ENCODE measurements at places on chromosomes 5 and 9.
A peak's percentile ranks its signal among the peaks of the same experiment; 100 is the strongest.

GRCh38 chr9:23663125-23663524 is 162.9 kb downstream of the ELAVL2 start:
- no peak for DNase-seq

DNA sequence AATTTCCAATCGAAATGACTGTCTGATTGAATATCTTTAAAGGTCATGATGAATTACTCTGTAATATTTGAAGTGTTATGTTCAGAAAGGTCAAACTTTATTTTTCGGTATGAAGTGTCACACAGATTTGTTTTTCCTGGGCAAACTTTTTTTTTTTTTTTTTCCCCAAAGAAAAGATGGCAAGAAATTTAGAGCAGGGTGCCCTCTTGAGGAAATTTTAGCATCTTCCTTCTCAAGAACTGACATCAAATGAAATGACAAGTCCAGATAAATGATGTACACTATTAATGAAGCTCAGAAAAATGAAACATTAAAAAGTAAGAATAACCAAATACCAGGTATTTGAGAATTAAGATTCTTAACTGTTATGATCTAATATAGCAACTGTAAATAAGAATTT is 123.6 kb downstream of the INVS start:
- DNase-seq, result no peak

DNA sequence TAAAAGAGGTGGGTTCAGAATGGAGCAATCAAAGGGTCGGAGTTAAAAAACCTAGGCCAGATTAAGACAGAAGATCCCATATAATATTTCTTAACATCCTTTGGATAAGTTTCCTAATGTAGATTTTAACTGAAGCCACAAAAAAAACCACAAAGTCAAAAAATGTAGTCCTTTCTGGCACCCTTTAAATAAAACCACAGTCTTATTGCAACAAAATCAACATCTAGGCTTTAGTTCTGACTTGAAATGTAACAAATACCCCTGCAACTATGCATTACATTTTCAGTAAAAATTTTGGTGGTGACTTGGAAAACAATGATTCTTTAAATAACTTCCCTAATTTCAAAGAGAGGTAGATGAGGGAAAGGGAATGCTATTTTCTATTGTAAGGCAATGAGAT is 109.2 kb downstream of the PSAT1 start:
- no peak for DNase-seq

GRCh38 chr9:134321531-134321930 is 4.7 kb upstream of the RXRA start:
- no peak for DNase-seq

DNA sequence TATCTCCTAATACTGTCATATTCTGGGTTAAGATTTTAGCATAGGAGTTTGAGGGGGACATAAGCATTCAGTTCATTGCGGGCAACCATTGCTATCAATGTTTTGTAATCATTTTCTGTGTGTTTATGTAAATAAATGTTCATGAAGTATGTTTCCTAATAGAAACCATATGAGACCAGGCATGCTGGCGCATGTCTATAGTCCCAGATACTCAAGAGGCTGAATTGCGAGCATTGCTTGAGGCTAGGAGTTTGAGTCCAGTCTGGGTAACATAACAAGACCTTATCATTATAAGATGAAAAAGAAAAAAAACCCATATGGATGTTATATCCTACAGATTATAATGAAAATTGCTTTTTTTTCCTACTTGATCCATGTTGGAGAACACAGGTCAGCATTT is 91.2 kb downstream of the F2RL2 start:
- DNase-seq, result no peak

DNA sequence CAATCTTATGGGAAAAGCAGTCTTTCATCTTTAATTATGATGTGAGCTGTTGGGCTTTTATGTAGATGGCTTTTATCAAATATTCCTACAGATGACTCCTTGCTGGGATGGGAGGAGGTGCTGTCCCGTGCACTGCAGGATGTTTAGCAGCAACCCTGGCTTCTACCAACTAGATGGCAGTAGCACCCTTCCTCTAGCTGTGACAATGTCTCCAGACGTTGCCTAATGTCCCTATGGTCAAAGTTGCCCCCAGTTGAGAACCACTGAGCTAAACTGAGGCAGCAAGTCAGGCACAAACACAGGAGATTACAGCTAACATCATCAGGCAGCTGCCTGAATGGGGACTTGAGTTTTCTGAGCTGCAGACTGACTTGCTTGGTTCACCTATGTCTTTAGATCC is 401.9 kb upstream of the PDE4D start:
- DNase-seq, result no peak

DNA sequence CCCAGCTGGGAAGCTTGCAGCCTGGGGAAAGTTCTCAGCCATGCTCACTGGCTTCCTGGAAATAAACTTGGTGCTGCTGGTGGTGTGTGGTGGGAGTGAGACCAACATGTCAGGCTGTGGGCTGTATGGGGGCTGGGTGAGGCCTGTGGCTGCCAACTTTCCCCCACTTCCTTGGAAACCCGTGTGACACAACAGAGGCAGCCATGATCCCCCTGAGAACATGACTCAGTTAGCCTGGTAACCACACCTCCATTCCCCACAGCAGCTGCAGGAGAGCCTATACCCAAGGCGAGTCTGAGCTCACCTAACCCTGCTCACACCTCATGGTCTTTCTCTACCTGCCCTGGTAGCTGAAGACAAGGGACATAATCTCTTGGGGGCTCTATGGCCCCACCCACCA is 72.7 kb upstream of the RGMB start:
- DNase-seq, result no peak

- DNase-seq, result no peak
Measured at GRCh38 chr9:127209948-127210640, 54.5 kb upstream of the GARNL3 start.

DNA sequence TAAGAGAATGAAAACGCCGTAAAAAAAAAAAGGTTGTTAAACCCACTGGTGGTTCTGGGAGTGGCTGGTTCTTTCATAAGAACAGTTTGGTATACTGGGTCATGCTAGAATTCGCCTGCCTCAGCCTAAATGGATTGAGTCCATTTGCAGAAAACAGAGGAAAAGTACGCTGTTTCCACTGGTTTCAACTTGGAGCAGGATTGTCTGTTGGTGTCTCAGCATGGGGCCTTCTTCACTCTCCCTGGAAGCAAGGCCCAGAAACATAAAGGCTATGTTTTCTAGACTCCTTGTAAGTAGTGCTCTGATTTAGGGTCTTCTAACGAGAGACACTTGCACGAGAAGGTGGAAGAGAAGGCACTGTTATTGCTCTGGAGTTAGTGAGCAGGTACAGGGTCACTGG is 116.9 kb upstream of the MTAP start:
- no peak for DNase-seq

GRCh38 chr9:79977510-79978197 is 405.9 kb downstream of the TLE4 start:
- no peak for DNase-seq

DNA sequence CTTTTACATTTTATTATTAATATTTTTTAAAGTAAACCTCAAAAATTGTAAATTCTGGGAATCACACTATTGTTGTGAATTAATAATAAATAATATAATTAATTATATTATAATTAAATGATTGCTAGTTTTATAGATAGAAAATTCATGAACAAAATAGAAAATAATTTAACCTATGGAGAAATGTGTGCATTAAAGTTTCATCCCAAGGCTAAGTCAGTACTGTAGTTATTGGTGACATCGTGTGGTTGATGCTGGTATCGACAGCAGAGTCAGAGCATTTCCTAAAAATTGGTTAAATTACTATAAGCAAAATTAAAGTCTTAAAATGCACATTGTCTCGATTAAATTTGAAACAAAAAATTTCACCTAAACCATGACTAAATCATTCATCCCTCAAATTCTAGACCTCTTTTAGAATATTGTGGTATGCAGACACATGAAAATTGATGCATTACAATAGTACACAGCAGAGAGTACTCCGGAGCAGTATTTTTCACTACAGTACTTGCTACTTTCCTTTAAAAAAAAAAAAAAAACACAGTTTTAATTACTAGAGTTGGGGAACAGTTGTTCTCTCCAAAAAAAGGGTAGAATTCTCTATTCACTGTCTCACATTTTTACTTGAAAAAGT is 73.9 kb downstream of the RORB start:
- DNase-seq, result no peak

GRCh38 chr5:42870882-42871418 is 59.3 kb upstream of the SELENOP start:
- DNase-seq, result no peak

DNA sequence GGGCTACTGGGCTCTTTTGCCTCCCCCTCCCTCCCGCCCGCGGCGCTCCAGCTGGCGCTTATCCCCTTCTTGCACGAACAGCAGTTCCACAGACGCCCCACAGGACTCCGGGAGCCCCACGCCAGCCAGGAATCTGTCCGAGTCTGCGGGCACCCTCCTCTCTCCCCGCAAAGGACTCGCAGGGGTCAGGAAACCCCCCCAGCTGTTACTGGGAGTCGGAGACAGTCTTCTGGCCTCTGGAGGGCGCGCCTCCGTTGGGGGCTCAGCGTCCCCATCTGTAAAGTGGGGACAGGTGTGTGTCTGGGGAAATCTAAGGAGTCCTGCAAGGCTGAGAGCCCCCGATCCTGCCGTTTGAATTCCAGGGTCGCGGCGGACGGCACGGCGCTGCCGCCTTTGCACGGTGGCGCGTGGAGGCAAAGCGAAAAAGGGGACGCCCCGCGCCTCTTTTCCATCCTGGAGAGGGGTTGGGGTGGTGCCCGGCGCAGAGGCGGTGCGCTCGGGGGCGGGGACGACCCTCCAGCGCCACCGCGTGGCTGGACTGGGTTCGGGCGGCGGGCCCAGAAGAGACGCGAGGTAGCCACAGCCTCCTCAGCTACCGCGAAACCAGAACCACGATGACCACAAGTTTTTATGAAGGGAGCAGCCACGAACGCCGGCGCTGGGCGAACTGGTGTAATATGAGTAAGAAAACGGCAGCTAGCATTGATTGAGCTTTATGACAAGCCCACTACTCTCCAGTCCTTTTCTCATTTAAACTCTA is 2.8 kb upstream of the CCIN start:
- DNase-seq, result peak; percentile 53

DNA sequence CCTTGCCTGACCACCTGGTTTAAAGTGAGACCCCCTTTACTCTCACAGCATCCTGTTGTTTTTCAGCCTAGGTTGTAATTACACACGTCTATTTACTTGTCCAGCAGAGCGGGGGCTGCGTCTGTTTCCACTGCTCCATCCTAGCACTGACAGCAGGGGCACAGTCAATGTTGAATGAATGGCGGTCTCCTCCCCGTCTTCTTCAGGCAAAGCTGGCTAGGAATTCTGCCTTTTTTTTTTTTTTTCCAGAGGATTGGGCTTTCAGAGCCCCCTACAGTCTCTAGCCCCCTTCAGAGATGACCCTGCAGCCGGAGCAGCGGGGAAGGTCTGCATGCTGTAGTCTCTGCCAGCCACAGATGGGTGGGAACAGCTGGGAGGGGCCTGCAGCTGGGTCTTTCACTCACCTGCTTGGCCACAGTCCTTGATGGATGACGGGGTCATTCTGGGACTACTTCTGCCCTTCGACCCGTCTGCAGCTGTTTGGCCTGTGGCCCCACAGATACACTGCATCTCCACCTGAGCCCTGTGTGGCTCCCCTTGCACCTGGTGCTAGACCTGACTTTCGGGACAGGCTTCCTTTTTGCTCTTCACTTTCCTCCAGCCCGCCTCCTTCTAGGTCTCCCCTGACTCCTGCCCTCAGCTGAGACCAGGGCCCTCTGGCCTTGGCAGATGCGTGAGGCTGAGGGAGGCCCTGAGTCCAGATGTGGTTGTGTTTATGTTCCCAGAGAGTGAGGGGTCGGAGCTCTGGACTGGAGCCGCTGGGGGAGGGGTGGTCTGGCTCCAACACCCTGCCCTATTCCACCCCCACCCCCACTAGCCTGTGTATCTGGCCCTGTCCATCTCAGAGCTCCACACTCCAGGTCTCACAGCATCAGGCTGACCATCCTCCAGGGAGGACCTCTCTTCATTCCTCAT is 8.0 kb downstream of the PITX1 start:
- no peak for DNase-seq

- DNase-seq, result no peak
Measured at GRCh38 chr5:93425096-93425495, 155.9 kb downstream of the NR2F1-AS1 start.

- DNase-seq, result no peak
Measured at GRCh38 chr9:131918481-131918880, 161.2 kb downstream of the MED27 start.

- DNase-seq, result no peak
Measured at GRCh38 chr5:15579193-15579990, 79.4 kb downstream of the FBXL7 start.

DNA sequence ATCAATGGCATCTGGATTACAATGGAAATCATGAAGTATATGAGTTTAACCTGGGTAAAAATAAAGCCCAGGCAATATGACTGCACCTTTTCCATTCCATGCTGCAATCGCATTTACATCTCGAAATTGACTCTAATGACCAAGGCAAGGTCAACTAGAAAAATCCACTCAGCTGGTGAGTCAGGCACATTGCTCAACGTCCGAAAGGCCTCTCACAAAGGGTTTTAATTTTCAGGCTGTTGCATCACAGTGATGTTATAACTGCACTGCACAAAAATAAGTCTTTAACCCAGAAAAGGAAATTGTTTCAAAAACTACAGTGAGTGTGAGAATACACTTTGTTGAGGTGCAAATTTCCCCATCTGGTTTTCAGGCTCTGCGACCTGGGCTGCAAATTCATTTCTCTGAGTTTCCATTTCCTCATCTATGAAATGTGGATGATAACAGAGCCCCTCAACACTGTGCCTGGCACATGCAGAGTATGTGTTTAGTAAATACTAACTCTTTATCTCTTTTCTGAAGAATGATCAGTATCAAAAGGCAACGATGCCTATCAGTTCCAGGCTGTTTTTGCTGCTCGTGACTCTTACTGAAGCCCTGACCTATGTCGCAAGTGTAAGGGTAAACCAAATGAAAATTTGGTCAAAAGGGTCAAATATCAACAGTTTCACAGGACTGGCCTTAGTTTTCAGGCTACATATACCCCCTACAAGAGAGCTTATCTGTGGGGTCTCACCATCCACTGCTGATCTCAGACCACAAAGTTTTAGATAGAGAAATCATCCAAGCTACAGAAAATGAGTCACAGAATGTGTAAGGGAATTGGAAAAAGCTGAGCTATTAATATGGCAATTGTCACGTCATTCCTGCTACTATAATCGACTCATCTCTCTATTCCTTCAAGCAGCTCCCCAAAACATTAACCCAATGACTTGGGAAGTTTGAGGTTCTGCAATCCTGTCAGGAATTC is 4.1 kb downstream of the NFIL3 start:
- no peak for DNase-seq

- no peak for DNase-seq
Measured at GRCh38 chr5:68217047-68217355, 1.4 kb downstream of the PIK3R1 start.

GRCh38 chr5:147451193-147451592 is 58.7 kb downstream of the DPYSL3 start:
- no peak for DNase-seq

DNA sequence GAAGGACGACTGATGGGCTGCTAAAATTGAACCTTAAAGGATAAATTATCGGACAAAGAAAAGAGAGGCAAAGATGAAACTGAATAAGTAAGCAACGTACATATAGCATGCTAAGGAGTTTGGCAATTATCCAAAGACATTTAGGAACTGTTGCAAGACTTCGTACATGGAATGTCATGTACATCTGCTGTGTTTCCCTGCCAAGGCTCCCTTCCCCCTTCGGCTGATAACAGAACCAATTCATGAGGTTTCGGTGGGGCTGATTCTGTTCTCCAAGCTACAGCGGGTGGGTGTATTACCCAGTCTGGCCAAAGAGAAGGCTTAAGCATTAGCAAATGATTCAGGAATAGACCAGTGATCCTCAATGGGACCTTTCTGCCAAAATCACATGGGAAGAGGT is 190.9 kb upstream of the FREM1 start:
- DNase-seq, result no peak
